GM12891 (cell line): ENCODE measurements at places on chromosomes 1 and 21.

GRCh38 chr1:112393631-112393974, 2.4 kb upstream of the CTTNBP2NL start:
- DNase-seq, result no peak

GRCh38 chr21:14916676-14917141, 148.1 kb downstream of the NRIP1 start:
- no peak for DNase-seq

DNA sequence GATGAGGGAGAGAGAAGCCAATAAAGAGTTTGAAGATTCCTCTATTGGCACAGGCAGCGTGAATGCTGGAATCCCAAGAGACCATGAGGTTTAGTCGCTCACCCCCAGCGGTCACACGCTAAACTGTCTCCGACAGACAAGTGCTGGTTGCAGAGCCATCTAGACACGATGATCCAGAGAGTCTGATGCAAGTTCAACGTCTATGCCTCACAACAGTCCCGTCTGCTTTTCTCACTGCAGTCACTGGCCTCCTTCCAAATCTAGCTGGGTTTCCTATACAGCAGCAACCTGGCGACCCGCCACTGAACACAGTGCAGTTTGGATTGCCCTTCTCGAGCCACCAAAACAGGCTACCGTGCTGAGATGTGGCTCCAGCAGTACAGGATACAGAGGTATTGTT, 98.6 kb upstream of the KRTAP19-8 start:
- DNase-seq, result no peak

DNA sequence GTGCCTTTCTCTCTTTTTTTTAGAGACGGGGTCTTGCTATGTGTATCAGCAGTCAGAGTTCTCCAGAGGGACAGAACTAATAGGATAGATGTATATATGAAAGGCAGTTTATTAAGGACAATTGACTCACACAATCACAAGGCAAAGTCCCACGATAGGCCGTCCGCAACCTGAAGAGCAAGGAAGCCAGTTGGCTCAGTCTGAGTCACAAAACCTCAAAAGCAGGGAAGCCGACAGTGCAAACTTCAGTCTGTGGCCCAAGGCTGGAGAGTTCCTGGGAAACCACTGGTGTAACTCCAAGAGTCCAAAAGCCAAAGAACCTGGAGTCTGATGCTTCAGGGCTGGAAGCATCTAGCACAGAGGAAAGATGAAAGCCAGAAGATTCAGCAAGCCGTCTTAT, 16.3 kb upstream of the H3-3A start:
- no peak for DNase-seq

DNA sequence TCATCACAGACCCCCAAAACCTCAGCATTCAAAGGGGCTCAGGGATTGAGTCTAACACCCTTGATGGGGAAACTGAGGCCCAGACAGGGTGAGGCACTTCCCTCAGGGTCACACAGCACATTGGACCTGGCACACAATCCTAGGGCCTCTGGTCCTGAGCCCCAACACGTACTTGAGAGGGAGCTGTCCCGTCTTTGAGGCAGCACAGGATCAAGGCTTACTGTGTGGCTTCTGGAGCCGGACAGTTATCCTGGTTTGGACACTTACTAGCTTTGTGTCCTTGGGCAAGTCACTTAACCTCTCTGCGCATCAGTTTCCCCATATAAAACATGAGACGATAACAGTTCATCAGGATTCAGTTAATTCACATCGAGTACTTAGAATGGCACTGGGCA, 26.5 kb downstream of the RUNX3 start:
- no peak for DNase-seq

DNA sequence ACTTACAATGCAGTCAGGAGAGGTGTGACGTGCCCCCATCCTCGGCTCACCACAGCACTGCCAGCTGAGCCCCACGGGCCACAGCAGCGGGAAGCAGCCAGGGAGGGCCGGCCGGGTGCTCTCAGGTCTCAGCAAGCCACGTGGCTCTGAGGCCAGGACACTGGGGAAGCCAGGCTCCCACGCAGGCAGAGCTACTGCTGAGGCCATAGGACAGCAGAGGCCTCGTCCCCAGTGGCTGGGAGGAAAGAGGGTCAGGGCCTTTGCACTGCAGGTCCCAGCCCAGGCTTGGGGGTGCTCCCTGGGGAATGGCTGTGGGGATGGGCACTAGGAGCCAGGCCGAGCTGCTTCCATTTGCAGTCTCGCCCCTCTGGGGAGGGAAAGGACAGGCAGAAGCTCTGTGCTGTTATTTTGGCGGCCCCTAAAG, 5.8 kb downstream of the LRRC47 start:
- no peak for DNase-seq

DNA sequence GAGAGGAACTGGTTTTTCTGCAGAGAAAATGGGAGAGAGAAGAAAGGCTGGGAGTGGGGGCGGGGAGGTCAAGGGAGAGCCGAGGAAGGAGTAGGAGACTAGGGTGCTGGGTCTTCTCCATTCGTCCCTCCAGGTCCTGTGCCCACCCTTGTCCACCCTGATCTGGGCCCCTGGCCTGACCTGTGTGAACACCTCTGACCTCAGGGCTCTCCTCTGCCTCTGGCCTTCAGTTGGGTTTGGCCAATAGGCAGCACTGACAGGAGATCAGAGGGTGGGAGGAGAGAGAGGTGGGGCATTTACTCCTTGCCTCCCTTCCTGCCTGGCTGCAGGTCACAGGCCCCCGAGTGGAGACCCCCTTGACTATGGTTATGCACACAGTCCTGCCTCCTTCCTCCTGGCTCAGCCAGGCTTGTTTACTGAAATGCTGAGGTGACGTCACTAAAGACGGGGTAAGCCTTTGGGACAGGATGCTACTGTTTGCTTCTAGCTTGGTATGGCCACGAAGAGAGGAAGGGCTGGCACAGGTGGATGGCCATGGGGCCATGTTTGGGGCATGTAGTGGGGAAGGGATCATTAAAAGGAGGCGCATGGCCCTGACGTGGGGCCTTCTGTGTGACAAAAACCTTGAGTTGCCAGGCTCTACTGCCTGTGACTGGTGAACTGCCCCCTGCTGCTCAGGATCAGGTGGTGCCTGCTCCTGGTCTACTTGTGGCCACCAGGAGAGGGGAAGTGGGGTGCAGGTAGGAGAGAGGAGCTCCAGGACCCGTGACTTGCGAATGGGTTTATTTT, 248.7 kb upstream of the CSF3R start:
- no peak for DNase-seq

- no peak for DNase-seq
These were observed 109.0 kb upstream of the IPO9 start for GRCh38 chr1:201719812-201720521.

DNA sequence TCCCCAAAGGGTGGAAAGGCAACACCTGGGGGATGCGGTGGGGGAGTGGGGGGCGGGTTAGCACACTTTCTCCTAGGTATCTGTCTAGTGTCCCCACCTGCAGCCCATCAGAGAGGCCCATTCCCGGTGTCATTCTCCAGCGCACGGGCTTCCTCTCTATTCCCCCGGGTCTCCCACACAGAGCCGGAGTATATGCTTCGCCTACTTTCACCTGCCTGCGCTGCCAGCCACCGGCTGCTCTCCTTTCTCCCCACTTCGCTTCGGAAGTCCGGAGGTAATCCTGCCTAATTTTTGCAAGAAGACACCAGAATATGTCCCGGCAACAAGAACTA, 852 bp downstream of the RGS7 start:
- DNase-seq, result no peak

DNA sequence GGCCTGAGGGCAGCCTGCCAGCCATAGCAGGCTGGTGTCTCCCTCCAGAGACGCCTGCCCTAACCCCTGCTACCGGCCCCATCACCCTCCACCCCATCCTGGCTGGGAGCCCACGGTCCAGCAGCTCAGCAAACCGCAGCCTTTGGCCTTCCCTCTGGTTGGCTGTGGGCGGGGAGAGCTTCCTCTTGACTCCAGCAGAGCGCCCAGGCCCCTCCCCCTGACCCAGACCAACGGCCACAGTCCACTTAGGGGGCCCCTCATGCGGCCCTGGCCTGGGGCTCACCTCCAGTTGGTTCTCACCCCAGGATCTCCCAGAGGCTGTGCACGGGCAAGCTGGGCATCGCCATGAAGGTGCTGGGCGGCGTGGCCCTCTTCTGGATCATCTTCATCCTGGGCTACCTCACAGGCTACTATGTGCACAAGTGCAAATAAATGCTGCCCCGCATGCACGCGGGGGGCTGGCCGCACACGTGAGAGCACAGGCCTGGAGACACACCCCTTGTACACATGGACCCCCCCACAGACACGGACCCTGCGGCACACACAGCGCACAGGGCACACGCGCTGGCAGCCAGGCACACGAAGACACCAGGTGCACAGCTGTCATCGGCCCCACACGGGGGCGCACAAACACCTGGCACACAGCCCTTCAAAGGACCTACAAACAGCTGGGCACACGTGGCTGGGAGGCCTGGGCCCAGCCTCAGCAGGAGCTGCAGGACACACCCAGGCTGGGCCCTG, 3.1 kb downstream of the SMIM1 start:
- peak; percentile 86 for DNase-seq

GRCh38 chr1:224996266-224996665, 66.8 kb downstream of the DNAH14 start:
- DNase-seq, result no peak

DNA sequence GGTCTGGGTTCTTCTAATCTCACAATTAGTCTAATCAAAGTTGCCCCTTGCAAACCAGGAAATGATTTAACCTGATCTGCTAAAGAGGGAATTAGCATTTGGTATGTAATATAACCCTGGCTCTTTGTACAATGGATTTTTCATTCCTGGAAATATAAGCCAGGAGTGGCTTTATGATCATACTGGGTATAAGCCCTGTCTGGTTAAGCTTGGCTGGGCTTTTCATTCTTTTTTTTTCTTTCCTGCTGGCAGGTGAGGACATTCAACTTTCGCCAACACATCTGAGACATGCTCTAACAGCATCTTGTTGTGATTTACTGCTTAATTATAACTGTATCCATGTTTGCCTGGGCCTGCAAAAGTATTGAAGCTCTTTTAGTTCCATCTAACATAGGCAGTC, 20.4 kb upstream of the SDE2 start:
- DNase-seq, result no peak

DNA sequence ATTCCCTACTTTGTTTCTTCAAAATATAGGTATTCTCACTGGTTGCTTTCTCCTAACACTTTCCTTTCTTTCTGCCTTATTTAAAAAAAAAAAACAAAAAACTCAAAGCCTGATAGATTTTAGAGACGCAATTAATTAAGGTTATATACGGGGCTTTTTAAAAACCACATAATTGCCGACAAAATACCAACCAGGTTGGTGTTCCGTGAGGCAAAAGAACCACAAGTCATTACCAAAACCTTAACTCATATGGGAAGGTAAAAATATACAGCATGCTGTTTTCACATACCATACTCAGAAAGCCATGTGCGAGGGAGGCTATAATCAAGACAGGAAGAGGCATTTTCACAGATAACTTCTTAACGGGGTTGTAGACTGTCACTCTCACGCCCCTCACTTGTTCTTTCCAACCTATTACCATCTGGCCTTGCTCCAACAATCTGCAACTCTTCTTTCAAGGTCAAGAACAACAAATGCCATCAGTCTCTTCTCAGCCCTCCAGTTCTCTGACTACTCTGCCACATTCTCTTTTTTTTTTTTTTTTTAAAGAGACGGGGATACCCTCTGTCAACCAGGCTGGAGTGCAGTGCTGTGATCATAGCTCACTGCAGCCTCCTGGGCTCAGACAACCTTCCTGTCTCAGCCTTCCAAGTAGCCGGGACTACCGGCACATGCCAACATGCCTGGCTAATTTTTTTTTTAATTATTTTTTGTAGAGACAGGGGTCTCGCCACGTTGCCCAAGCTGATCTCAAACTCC, 102.6 kb downstream of the APP start:
- DNase-seq, result no peak

DNA sequence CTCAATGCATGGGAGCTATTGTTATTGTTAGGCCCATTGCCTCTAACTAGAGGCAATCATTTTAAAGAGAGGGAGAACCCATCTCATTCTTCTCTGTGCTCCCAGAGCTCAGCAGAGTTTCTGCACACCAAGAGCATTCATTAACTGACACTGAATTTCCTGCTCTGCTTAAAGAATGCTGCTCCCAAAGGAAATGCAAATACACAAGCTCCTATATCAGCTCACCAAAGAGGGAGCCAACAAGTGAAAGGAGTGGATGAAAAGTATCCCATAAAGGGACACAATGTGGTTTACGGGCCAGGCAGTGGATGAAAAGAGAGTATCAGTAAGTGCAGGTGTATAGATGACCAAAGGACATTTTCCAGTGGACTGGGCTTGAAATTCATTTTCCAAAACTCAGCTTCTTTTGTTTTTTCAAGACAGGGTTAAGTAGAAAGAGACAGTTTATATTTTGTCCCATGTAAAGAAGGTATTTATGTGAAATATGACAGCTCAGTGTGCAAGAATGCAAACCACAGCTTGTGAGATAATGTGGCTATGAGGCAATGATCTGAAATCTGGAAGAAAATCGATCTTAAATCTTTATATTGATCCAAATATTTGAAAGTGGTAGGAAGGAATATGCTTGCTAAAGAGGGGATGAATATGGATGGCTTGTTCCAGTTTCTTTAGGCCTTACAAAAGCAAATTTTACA, 207.7 kb upstream of the CAMK1G start:
- DNase-seq, result no peak

DNA sequence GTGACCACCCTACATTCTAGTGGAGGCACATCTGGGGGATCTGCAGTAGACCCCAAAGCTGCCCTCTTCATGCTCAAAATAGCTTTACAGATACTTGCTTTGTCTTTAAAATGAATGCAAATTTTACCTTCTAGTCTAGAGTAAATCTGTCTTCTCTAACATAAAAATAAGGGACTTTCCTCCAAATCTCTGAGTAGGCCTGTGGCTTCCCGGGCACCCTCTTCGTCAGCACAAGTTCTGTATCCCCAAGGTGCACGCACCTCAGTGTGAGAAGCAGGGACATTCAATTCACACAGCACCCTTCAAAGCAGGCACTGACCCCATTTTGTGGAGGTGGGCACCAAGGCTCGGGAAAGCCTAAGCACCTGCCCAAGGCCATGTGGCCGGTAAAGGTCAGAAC, 19.0 kb downstream of the MEF2D start:
- no peak for DNase-seq
